Smooth muscle cell of the pulmonary artery (primary cell): ENCODE measurements at places on chromosomes 4 and X. TPM values are rescaled to one million over a fixed set of nuclear protein-coding genes. Genes with fewer than 3 reads are reported as not detected.

Gene SYTL4
- 3.9 and 4.1 TPM in 2 replicates for total RNA-seq

Gene GRXCR1
- total RNA-seq = not detected in 2 replicates

Gene GABRG1
- total RNA-seq = under 0.01 TPM in 1 of 2 replicates, not detected in the other

Gene PPP4R3C
- total RNA-seq = not detected in 2 replicates

Gene STPG2
- total RNA-seq = 0.10 TPM in 1 of 2 replicates, not detected in the other

Gene ZIC3
- total RNA-seq = not detected in 2 replicates

Gene CT45A3
- total RNA-seq = not detected in 2 replicates
